ENCODE measurements at places on chromosomes 3 and 15.

DNA sequence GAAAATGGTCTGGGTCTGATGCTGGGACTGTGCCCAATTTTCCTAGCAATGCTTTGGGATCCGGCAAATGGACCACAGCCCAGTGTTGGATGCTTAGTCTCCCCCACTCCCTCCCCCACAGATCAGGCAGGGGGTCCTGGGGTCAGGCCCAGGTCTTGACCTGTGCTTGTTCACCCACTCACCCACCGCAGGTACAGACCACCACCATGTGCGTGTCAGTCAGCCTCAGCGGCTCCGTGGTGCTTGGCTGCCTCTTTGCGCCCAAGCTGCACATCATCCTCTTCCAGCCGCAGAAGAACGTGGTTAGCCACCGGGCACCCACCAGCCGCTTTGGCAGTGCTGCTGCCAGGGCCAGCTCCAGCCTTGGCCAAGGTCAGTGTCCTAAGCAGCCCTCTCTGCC is 10.6 kb downstream of the GRM2 start:
- DNase-seq = no peak

DNA sequence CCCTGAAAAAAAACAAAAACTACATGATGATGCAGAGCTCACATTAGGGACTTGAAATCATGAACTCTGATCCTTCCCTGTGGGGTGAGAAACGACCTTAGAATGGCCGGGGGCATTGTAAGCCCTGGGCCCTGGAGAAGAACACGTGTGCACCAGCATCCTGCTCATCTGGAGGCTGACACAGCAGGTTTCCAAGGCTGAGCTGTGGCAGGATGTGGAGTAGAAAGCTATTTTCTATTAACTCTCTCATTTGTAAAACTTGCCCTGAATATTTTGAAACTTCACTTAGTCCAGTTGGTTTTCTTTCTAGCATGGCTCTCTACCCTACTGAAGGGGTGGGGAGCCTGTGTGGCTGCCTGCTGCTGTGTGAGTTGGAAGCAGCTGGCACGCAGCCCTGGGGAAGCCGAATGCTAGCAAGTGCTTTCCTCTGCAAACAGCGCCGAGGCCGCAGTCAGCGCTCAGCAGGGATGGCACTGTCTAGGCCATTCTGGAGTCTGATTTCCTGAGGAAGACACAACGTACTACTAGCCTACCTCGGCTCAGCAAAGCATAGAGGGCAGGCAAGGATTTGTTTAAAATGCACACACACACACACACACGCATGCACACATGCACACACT is 58.0 kb downstream of the GABRG3 start:
- DNase-seq = no peak

GRCh38 chr15:72306211-72306785 is 13.7 kb downstream of the CELF6 start:
- no peak for DNase-seq

DNA sequence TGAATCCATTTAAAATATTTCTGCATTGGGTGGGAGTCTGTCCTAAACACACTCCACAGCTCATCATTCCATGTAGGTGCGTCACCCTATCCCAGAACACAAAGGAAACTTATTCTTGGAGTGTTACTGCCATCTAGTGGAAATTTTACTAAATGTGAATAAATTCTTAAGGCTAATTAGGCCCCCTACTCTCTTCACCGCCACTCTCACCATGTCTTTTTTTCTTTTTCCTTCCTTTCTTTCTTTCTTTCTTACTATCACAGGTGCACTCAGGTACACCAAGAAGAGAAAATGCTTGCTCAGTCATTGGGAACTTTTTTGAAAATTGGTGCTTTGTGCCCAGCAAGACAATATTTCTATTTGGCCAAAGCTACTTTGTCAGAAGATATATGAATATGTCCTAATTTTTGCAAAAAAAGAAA is 26.4 kb upstream of the ATP8B4 start:
- DNase-seq = no peak

- DNase-seq = peak; percentile 94
Measured at GRCh38 chr3:40524568-40525285, at the start of gene ZNF621. Gene ZNF621, plus strand, starts transcription at chr3:40524960. Its CDS starts 881 bp downstream, at chr3:40525841.
